NCI-H1417 treated with DMSO at 0.1 percent for 48 hours (cell line): ENCODE measurements at places on chromosomes 6 and 20.

- DNase-seq: no peak
These were observed 607.5 kb downstream of the HDGFL1 start for GRCh38 chr6:23176883-23177282.

DNA sequence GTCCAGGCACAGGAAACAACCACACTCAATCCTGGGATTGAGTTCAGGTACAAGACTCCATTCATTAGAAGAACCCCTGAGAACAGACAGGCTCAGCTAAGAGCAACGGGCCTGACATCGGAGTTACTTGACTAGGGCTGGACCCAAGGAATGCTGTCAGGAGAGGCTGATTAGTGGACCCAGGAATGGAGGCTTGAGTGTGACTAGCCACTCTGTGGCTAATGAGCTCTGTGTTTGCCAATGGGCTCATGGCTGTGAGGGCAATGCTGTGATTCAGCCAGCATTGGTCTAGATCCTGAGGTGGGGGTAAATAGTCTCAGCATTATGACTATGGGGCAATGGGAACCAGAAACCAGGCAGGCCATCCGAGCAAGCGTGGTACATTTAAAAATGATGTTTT is 71.8 kb downstream of the RIOK1 start:
- DNase-seq: no peak

DNA sequence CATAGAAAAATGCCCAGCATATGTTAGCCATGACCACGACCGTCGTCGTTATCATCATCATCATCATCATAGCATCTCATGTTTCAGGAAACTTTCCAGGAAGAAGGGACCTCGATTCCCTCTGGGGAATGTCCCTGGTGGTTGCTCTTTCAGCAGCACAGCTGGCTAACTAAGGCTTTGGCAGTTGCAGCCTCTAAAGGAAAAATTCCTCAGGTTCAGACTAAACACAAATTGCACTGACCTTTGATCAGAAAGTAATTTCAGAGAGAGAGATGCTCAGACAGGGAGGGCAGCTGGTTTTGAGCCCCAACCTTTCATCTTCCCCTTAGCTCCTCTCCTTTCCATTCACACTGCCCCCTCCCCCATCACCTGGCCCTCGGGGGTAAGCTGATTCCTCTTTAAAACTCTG is 5.6 kb upstream of the CFB start:
- DNase-seq: no peak

DNA sequence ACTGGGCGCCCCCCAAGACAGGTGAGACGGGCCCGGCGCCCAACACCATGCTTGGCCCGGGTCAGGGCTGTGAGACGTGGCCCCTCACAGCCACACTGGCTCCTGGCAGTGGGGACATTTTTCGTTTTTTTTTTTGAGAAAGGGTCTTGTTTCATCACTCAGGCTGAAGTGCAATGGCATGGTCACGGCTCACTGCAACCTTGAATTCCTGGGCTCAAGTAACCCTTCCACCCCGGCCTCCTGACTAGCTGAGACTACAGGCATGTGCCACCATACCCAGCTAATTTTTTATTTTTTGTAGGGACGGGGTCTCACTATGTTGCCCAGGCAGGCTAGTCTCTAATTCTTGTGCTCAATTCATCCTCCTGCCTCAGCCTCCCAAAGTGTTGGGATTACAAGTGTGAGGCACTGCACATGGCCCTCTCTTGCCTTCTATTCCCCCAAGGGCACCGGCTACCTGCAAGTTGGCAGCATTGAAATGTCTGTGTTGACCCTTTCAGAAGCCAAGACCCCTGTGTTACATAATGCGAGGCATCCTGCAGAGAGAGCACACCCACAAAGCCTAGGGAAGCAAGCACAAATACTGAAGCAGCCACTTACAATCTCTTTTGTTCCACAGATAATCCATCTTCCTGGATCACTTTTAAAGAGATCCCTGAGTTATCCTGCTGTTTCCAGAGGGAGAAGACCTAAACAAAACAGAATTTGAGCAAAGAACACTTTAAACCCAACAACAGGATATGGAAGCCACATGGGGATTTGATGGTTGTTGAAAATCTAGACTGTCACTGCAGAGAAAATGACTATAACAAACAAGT is 57.5 kb upstream of the SLC4A11 start:
- DNase-seq: no peak

DNA sequence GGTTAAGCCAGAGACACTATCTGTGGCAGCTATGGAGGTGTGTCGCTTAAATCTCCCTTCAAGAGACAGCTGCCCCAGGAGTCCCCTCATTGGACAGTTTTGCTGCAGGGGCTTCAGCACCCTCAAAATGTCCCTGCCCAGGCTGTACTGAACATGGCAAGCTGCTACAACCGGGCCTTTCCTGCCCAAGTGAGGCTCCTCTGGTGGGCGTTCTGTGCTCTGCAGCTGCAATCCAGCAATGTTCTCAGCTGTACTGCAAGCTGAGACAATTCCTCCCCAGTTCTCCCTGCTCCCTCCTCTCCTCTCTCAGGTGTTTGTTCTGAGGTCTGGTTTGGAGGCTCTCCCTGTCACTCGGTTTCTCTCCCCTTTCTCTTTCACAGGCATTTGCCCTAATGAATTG is 190.8 kb upstream of the LAMP5 start:
- no peak for DNase-seq

DNA sequence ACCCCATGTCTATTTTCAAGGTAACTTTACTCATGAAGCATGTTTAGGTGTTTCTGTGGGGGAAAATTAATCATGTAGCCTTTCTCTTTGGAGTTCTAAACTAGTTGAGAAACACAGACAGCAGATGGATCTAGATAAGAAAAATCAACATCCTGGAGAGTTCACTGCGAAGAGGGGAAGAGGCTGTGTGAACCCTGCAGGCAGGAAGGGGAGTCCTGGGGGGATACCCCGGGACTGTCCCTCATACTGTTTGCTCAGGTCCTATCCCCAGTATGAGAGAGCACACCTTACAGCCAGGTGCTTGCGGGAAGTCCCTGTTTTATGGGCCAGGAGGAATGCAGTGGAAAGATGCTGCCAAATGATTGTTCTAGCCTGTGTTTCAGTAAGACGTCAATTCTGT is 32.7 kb downstream of the CHMP4B start:
- no peak for DNase-seq

- no peak for DNase-seq
These were observed 154.0 kb upstream of the LAMP5 start for GRCh38 chr20:9360431-9360830.

- no peak for DNase-seq
These were observed 797 bp upstream of the ZNF133 start for GRCh38 chr20:18287546-18287914.

GRCh38 chr6:137241481-137242038 is 22.4 kb upstream of the IFNGR1 start:
- no peak for DNase-seq

- no peak for DNase-seq
These were observed 295.7 kb upstream of the RUNX2 start for GRCh38 chr6:45032426-45032825.
